Activated CD4-positive, alpha-beta T cell treated with anti-CD3 and anti-CD28 coated beads for 36 hours (primary cell): ENCODE measurements at places on chromosomes 12 and 14.

GRCh38 chr12:116697716-116698115, 40.2 kb downstream of the SPRING1 start:
- no peak for DNase-seq

DNA sequence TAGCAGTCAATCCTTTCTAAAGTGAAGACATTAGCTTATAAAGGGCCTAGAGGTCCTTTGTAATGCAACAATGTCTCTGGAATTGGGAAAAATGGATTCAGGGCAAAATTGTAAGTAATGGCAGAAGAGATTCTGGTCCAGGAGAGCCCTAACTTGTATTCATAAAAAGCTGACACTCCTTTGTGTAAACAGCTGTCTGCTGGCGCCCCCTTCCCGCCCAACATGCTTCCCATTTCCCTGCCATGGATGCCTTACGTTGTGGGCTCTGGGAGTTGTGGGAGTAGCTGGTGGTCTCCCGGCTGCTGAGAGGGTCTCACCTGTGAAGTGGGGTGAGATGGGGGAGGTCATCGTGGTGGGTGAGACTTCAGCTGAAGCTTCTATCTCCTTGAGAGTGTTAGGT, 2.3 kb downstream of the ACRBP start:
- no peak for DNase-seq

DNA sequence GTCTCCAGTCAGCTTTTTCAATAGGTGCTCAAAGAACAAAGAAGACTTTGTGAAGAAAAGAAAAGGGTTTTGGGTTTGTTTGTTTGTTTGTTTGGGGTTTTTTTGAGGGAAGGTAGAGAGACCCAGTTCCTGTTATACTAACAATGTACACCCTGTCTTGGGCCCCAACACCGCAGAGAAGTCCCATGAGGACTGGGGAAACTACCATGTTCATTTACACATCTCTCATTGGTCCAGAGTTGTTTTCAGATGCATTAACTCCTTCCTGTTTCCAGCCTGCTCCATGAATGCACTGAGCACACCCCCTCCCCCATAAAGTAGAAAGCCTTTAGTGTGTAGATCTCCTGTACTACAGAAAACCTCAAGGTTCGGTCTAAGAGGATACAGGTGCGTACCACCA, 51.1 kb upstream of the SLC8A3 start:
- DNase-seq: no peak

DNA sequence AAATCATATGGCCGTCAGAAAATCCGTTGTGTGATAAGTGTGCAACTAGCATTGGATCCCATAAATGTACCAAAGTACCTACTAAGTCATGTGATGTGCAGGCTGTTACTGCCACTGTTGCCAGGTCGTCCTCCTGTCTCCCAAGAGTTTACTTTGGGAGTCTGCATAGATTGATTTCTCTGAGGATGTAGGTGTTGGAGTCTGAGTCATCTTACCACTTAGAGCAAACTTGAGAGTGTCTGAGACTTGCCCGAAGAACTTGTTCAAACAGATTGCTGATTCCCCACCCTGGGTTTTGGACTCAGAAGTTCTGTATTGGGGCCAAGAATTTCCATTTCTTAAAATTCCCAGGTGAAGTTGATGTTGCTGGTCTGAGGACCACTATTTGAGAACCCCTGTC, 11.4 kb downstream of the TMX1 start:
- DNase-seq: no peak

GRCh38 chr12:85322715-85323114, 42.7 kb downstream of the ALX1 start:
- DNase-seq: no peak
